ENCODE measurements at places on chromosomes 5 and 9. TPM values are rescaled to one million over a fixed set of nuclear protein-coding genes. Genes with fewer than 3 reads are reported as not detected.

DNA sequence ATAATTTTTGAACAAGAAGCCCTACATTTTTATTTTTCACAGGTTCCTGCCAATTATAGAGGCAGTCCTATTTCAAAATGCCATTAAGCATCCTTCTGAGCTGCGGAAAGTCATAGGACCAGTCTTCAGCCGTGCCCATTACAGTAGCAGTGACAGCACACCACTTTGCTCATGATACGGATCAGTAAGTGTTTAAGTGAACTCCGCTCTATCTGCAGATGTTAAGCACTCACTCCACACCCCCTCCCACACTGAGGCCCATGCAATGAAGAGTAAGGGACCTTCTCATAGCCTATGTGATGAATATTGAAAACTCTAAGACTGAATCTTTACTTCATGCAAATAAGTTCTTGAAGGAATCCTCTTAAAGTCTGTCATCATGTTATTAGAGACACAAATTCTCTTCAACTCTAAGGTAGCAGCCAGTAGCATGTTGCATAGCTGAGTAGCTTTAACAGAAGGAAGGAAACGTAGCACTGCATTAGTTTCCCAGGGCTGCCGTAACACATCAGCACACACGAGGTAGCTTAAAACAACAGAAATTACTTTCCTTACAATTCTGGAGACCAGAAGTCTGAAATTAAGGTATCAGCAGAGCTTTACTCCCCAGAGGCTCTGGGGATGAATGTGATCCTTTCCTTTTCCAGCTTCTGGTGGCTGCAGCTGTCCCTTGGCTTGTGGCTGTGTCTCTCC lies 20.3 kb upstream of the TAF11L2 start:
- no peak for DNase-seq

The LRRC19 gene
- not detected for total RNA-seq

DNA sequence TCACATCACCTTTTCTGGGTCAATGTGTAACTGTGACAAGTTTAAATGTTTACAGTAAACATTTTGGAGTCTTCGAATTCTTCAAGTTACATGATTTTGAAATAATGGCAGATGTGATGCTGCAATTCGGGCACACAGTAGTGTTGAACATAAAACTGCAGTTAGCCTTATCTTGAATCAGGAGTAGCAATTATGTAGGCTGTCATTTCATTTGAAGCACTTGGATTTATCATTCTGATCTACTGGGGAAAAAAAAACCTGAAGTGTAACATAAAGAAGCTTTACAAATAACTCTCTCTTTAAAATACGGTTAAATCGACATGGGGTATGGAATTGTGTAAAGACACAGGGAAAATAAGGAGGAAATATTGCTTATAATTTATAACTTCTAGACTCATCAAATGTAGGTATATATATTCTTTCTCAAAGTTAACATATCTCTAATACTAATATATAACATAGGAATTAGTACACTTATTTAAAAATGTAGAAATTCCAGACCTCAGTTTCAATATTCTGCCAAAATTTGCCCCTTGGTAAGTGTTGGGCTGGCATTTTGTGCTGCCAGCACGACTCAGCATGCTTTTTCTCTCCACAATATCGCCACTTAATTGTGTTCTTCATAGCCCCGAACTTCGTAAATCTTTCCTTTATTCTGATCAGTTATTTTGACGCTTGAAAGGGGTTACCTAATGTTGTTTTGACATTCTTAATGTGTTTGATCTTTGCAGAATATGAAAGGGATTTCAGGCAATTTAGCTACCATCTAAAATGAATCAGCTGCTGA lies 226.7 kb downstream of the PRR16 start:
- DNase-seq, result no peak

GRCh38 chr5:83368835-83369234 lies 102.7 kb upstream of the VCAN start:
- peak; percentile 42 for DNase-seq

- DNase-seq, result no peak
Observed at GRCh38 chr5:157109744-157110143, 900 bp upstream of the HAVCR2 start.

GRCh38 chr5:155794795-155795194 lies 532.2 kb upstream of the SGCD start:
- DNase-seq, result peak; percentile 0

DNA sequence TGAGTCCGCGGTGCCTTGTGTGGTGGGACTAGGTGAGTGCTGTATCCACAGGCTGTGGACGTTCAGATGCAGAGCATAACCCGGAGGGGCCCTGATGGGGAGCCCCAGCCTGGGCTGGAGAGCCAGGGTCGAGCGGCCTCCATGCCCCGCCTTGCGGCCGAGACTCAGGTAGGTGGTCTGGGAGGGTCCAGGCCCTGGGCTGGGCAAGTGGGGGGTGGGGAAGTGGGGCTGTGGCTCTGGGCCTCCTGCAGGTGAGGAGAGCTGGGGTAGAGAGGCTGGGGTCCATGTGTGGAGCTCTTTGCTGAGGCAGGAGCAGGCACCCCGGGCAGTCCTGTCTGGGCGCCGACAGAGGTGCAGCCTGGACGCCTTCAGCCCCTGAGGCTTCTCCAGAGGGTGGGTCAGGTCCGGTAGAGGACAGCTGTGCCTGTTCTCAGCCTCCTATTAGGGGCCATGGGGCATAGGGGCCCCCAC lies 241.1 kb downstream of the CACNA1B start:
- no peak for DNase-seq

- no peak for DNase-seq
Observed at GRCh38 chr5:177508837-177509236, 789 bp downstream of the DOK3 start.

DNA sequence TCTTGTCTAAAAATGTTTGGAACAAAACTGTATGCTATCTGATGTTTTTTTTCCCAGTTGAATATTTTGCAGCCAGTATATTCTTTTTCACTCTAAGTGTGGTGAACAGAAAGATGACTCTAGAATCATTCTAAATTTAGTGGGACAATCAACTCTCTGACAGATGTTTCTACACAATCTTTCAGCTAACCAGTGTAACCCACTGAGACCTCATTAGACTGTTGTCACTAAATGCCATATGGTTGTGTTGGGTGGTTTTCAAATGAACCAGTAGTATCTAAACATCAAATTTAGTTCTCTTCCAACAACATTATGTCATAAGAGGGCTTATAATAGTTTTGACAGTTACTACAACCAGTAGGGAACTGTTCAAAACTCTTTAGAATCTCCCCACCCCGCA lies 129.6 kb upstream of the PRLR start:
- no peak for DNase-seq

DNA sequence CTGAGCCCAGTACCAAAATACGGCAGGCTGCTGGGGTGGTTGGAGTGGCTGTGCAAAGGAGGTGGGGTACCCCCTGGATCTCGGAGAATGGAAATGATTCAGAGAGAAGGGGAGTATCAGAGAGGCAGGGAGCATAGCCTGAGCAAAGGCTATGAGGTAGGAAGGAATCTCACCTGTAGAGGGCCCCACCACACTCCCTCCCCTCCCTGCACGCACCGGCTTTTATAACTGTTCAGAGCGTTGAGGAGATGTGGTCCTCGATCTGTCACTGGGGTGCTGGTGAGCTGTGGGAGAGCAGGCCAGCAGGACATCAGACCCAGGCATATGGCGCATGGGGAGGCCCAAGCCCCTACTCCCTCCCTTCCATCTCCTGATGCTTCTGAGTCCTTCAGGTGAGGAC lies 13.2 kb downstream of the PHF19 start:
- no peak for DNase-seq

DNA sequence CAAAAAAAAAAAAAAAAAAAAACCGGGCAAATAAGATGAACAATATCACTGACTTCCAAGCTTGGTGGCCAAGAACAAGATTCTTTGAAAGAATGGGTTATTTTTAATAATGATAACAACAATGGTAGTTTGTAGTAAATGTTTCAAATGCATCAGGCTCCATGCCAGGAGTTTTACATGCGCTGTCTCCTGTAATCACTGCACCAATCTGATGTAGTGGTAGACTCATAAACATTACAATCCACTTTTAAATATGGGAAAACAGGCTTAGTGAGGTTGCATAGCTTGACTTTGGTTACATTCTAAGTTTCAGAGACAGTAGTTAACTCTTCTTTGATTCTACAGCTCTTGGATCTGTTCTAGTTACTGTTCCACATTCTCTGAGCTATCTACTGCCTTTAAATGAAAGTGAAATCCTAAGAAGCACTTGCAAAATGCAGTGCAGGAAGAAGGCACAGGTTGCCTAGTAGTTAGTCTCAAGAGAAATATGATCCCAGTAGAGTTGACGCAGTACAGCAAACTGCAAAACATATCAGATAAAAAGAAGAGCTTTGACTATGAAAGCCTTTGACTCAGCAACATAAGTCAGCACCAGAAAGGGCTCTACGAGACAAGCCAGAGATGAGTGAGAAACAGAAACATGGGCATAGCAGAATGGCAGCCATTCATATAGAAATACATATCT lies 62.1 kb downstream of the PDE4D start:
- peak; percentile 11 for DNase-seq

Measured in fibroblast of the aortic adventitia (primary cell).